HepG2 (cell line): ENCODE measurements at places on chromosomes 7 and 10.

DNA sequence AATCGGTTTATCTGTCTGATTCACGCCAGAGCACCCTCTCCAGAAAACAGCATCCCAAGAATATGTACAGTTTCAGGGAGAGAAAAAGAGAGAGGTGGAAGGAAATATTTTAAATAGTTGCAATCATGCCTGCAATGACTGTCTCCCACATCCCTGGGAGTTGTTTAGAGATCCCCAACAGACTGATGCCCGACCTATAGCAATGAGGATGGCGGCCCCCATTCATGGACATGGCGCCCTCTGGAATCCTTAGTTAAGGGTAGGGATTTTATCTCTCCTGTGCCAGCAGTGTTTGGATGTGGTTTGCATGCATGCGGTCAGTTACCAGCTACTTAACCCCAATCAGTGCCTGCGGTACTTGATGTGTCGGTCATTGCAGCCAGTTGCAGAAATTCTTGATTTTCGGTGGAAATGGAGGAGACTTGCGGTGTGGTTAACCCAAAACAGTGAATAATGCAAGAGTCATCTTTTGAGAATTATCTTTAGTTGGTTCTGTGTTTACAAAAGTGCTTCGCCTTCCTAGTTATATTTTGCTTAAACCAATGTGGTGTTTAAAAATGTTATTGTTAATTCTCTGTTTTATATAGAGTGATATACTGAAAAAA is 186.0 kb upstream of the TCF7L2 start:
- DNase-seq = no peak

DNA sequence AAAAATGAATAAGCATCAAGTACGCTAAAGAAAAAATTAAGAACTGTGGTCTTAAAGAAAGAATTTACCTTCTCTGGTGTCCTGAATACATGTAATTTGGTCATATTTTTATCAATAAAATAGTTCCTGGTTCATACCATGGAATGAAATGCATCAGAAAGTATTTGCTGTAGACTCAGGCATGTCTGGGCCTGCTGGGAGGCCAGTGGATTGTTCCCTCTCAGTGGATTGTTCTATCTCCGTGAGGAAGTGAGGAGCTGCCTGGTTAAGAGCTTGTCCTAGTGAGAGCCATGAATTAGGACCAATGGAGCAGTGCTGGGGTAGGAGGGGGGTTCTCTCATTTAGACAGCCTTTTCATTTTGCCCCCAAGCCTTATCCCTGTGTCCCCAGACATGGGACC is 211.7 kb upstream of the HABP2 start:
- no peak for DNase-seq

DNA sequence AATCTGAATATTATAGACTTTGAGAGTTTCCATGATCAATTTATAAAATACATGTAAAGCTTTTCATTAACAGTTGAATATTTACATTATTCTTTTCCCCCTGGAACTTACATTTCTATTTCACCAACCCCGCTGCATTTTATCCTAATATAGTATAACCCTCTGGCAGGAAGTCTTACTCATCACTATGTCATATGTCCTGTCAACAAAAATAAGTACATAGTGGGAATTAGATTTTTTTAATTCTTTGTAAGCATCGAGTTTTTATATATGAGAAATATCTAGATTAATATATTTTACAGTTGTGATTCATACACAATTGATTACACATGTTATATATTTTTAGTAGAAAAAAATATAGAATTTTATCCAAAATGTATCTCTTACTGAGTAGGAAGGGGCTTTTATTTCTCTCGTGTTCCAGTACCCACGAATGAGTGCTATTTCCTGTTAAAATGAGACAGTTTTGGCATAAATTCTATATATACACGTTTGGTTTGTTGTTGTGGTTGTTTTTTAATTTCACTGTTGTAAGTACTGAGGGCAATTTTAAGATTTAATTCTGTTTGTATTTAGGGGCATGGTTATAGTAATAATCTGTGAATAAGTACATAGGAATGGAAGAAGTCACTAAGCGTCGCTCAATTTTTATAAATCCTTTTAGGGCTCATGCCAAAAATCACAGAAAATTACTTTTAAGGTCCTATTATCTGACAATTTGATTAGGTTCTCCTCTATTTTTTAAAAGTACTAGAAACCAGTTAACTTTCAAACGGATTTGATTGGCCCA is 87.1 kb downstream of the HECW1 start:
- DNase-seq = no peak

DNA sequence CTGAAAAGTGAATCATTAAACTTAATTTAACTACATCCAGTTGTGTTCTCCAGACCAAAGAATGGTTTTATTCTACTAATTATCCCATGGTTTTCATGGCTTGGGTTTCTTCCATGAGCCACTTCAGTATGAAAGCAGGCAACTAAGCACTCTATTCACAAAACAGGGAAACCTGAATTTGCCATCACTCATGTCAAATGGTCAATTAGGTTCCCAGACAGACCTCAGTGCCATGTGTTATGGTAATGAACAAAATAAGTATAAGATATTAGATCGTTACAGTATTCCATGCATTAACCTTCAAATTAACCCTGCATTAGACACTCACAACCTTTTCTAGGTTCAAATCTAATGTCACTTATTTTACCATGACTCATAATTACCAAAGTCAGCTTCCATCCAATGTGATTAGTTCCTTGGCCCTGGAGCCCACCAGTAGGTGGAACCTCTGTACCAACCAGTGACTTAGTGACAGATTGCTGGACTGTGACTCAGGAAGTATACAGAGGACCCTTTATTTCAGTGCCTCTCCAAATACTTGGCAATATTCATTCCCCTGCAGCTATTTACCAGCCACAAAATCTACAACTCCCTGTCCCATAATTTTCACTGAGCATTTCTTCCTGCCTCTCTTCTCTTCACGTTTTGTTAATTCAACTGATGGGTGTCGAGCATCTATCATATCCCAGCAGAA is 1270.2 kb upstream of the SORCS1 start:
- no peak for DNase-seq

GRCh38 chr7:32094516-32094915 is 24.3 kb upstream of the PDE1C start:
- DNase-seq = no peak

- no peak for DNase-seq
These were observed 1.1 kb upstream of the TFAM start for GRCh38 chr10:58384095-58384494.

DNA sequence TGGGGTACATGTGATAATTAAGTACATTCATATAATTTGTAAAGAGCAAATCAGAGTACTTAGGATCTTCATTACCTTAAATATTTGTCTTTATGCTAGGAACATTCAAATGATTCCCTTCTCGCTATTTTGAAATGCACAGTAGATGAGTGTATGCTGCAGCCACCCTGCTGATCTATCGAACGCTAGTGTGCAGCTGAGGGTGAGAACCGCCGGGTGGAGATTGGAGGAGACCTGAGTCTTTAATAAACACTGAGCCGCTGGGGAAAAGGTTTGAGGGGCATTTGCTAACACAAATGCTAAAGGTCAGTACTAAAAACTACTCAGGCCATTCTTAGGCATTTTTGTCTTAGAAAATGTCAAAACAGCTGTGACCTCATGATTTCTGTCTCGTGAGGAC is 148.0 kb downstream of the DPP6 start:
- no peak for DNase-seq

GRCh38 chr7:124462249-124462648 is 303.3 kb downstream of the GPR37 start:
- no peak for DNase-seq

- DNase-seq = no peak
These were observed 92.0 kb downstream of the PHYHIPL start for GRCh38 chr10:59268460-59268859.

- no peak for DNase-seq
These were observed 1.3 kb upstream of the SH2D4B start for GRCh38 chr10:80536361-80536835.

DNA sequence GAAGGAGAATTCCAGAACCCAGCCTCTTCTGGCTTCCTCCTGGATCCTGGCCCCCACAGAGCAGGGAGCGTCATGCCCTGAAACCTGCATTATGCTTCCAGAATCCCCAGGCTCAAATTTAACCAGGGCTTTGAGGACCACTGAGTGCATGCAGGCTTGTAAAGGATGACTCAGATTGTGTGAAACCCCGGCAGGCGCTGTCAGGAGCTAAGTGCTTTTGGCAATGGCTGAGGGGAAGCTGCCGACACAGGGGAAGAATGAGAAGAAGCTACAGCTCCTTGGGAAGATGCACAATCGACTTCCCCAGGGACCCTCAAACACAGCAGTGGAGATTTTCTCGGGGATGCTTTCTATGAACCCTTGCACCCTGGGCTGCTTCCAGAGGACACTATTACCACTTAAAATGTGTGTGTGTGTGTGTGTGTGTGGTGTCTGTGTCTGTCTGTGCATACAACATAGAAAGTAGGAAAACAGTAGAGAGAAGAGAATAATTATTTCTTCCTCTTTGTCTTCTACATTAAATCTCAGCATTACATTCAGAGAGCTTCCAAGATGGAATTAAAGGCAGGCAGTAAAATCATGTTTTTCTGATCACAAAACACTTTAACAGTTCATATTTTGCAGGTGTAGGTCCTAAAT is 183.5 kb upstream of the INHBA start:
- DNase-seq = no peak

- no peak for DNase-seq
These were observed 694.5 kb downstream of the LRMDA start for GRCh38 chr10:76125900-76126299.

DNA sequence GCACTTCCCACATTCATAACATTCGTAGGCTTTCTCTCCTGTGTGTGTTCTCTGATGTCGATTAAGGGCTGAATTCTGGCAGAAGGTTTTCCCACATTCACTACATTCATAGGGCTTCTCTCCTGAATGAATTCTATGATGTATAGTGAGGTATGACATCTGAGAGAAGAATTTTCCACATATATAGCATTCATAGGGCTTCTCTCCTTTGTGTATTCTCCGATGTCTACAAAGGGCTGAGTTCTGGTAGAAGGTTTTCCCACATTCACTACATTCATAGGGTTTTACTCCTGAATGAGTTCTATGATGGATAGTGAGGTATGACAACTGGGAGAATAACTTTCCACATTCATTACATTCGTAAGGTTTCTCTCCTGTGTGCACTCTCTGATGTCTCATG is 15.6 kb downstream of the ZNF12 start:
- DNase-seq = no peak

GRCh38 chr7:126790763-126791162 is 462.0 kb downstream of the GRM8 start:
- no peak for DNase-seq

DNA sequence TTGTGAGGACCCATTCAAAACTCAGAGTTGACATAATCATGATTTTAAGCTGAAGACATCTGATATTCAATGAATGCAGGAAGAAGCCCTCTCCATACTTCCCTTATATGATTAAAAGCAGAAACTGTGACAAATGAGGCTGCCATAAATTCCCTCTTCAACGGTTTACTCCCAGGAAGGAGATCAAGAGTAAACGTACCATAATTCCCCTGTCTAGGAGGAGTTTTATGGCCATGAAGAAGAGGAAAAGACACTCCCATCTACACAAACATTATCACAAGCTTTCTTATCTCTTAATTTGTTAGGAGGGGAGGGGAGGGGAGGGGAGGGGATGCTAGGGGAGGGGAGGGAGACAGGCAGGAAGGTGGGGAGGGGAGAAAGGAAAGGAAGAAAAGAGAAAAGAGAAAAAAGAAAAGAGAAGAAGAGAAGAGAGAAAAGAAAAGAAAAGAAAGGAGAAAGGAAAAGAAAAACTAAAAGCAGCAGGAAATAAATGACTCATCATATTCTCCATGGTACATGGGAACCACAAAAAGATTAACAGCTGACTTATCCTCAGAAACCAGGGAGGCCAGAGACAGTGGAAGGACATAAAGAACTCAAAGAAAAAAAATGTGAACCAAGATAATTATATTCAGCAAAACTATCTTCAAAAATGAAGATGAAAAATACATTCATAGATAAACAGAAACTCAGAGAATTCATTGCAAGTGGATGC is 121.6 kb downstream of the ALOX5 start:
- no peak for DNase-seq

DNA sequence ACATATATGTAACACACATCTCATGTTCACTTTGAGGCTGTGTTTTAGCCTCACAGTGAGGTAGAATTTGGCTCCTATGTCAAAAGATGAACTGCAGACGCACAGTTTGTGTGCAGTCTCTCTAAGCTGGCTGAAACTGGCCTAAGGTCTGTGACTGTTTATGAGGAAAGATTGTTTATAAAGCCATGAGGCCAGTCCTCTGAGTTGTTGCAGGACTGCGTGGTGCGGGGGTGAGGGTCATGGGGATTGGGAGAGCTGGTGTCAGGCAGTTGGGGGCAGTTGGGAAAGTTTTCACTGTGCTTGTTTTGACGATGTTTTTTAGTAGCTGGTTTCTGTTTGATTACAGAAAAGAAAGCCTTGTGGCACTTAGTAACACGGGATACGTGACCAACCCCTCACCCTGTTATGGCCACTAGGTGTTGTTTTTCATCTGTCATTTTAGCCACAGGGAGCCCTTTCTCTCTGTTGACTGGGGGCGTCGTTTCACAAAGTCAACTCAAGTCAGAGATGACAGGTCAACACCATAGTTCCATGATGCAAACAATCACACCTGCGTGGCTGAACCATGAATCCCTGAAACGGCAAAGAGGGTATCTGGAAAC is 310.9 kb downstream of the CCDC3 start:
- no peak for DNase-seq

DNA sequence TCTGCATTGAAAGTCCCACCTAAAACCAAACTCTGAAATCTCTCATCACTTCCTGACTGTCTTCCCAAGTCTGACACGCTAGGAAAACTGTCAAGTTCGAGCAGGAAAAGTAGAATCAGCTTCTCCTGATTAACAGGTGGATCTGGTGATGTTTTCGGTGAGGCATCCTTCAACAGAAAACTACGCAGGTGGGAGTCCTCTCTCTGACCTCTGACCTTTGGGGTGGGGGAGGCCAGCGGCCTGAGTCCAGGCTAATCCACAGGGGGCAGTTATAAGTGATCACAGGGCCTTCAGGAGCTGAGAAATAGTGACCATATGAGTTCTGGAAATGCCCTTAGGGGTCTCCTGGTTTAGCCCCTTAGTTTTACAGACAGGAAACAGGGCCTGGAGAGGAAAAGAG is 13.4 kb upstream of the NPFFR1 start:
- no peak for DNase-seq

GRCh38 chr10:129622736-129623135 is 155.7 kb downstream of the MGMT start:
- DNase-seq = no peak

DNA sequence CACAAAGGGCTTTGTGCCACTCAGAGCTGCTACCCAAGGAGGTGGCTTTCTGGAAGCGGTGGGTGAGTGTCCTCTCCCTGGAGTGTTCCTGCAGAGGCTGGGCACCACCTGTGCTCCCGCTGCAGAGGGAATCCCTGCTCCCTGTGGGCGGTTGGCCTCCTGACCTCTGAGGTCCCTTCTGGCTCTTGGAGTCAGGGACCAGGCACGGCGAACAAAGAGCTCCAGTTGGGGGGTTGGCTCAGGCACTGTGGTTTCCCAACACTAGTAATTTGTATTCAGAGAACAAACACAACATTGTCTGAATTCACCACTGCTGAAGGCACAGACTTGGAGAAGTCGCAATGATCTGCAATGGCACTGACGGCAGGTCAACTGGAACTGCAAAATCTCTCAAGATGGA is 328.9 kb downstream of the PRPF18 start:
- peak; percentile 34 for DNase-seq

- peak; percentile 92 for DNase-seq
These were observed at the start of gene MEIG1 for GRCh38 chr10:14959221-14960057. Gene MEIG1, plus strand, starts transcription at chr10:14959388. Its CDS starts 7,081 bp downstream, at chr10:14966469.

GRCh38 chr10:79433324-79434222 is 11.9 kb downstream of the ZCCHC24 start:
- DNase-seq = no peak
